ENCODE measurements at places on chromosomes 3 and 15. TPM values are rescaled to one million over a fixed set of nuclear protein-coding genes. Genes with fewer than 3 reads are reported as not detected.

DNA sequence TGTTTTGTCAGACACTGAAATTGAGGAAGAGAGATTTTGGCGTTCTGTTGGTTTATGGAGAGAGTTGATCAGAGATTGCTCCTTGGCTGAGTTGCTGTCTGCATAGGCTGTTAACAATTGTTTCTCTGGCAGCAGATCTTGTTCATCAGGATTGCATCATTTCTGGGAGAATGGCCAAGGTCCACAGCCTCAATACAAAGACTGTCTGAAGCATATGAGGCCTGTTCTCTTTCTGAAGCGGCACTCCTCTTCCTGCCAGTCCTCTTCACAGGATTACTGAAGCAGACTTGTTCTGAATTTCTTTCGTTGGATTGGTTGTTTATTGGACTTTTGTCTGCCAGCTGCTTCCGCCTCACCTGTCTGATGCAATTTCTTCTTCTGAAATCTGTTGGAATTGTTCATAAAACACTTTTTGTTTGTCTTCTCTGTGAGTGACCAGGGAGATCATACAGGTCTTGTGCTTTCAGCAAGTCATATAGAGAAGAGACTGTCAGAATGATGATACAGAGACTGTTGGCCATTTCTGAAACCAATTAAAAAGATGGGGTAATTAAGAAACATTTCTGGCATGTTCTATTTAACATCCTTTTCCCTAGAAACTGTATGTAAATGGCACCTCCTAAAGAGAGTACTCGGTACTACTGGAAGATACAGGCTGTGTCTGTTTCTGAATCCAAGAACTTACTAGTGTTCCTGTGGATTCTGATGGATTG lies 25.5 kb downstream of the SETD5 start:
- peak; percentile 90 for DNase-seq

DNA sequence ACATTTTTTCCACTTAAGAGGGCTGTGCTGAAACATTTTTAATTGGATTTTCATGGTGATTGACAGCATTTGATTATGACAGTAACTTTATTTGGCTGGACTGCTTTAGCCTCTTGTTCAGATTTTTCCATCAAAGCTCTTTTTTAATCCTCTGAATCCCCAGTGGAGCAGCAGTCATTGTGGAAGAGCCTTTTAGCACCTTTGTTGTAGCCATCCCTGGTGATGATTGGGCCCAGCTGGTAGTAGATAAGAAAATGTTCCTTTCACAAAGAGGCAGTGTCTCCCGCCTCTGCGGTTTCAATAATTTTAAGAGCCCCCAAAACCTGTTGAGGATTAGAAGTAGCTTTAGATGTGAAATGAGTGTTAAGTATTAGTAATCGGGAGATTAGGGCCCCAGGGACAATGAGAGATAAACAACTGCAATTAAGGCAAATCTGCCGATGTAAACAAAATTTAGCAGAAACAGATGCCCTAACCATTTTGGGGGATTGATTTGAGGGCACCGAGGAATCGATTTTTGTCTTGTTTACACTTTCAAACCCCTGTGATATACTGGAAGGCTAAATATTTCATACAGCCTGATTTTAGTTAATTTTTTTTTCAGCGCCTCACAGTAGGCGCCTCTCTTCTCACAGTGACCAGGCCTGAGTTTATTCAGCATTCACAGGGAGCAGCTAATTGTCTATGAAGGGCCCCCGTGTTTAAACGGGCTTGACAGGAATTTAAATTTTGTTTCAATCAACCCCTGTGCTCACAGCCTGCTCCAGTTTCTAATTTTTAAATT lies 43.2 kb upstream of the SKOR1 start:
- no peak for DNase-seq

The CD86 gene
- polyA plus RNA-seq = 1.7 TPM

The ABI3BP gene
- polyA plus RNA-seq = 16.3 TPM

DNA sequence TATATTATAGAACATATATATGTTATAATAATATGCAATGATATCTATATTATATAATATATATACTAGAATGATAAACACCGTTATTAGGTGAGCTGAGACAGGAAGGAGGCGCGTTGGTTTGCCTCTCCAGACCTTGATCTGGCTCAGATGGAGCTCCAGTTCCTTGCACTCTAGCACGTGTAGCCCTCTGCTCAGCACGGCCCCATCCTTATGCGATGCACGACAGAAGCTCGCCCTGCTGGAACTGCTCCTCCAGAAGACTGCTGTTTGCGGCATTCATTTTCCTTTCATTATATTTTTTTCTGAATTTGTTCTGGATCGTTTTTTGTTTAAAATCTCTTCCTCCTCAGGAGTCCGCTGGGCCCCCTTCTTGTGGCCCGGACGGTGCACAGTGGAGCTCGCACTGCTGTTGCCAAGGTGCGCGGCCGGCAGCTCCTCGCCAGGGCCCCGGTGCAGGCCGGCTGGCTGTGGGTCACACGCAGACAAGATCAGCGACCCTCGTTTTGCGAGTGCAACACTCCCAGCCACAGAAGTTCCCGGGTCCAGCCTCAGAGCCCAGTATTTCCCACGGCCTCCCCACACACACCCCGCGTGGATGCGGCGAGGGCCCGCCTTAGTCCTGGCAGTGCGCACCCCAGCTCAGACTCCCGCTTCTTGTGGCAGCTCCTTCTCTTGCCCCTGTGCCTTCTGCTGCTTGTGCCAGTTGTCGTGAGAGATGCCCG lies 112.2 kb downstream of the CHL1 start:
- no peak for DNase-seq

The CPLX3 gene
- polyA plus RNA-seq = not detected

The NSUN3 gene
- 14.8 TPM for polyA plus RNA-seq

- DNase-seq = no peak
Measured at GRCh38 chr3:37096975-37097374, 77.4 kb downstream of the LRRFIP2 start.

GRCh38 chr3:24951180-24951579 lies 456.5 kb upstream of the THRB start:
- DNase-seq = no peak

DNA sequence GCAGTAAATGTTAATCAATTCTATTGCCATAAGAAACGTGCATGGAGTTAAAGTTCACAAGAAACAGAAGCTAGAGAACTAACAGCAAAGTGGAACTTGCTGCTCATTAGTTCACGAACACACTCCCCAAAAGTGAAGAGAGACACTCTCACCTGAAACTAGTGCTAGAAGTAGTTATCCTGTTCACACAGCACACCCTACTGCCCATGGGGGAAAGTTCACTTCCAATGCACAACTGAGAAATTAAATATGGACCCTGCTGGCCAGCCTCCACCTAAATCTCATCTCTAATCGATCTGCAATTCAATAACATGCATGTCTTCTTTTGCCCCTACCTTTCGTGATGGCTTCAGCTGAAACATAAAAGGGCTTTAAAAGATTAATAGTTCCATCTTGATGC lies 39.4 kb upstream of the FRMD4B start:
- DNase-seq = no peak

The COL7A1 gene
- 31.0 TPM for polyA plus RNA-seq

DNA sequence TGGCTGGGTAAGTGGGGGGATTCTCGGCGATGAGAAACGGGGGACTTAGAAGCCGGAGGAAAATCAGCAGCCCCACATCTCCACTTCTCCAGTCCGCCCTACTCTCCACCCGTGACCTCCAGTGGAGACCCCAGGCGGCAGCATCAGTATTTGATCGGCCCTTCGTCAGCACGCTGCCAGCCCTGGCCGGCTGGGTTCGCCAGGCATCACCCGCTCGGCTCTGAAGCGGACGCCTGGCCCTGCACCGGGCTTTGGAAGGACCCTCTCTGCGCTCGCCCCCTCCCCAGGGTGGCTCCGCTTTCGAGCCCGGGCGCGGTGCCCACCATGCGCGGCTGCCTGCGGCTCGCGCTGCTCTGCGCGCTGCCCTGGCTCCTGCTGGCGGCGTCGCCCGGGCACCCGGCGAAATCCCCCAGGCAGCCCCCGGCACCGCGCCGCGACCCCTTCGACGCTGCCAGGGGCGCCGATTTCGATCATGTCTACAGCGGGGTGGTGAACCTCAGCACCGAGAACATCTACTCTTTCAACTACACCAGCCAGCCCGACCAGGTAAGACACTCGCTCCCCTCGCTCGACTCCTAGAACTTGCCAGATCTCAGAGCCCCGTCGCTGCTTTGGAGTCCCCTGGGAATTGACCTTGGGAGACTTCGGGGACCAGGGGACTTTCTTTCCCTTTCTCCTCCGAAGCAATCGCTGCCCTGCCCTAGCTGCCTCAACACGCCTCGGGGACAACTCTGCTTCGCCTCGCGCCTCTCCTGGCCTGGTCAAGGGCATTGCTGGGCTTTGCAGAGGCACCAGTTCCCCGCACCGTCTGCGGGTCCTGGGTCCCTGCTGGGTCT lies 561 bp downstream of the SIDT1 start:
- DNase-seq = peak; percentile 29

GRCh38 chr3:47035645-47036044 lies 56.2 kb downstream of the NBEAL2 start:
- no peak for DNase-seq

- no peak for DNase-seq
Measured at GRCh38 chr3:136745916-136746315, 6.3 kb downstream of the STAG1 start.

The FBXW12 gene
- polyA plus RNA-seq = 0.50 TPM

- DNase-seq = no peak
Measured at GRCh38 chr15:87743562-87743961, 513.0 kb downstream of the NTRK3 start.

DNA sequence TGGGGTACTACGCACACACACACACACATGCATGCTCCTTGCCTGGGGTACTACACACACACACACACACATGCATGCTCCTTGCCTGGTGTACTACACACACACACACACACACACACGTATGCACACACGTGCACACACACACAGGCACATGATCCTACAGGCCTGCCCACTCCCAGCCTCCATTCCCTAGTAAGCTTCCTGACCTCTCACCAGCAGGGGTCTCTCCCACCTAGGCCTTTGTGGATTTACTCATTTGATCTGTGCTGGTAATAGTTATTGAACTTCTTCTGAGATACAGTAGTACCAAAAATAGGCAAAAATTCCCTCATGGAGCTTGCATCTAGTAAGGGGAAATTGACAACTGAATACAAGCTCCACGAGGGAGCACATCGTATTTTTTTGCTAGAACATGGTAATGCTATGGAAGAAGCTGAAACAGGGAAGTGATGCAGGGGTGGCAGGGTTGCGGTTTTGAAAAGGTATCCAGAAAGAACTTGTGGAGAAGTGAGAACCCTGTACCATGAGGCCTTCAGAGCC lies 19.1 kb downstream of the TTC21A start:
- no peak for DNase-seq

DNA sequence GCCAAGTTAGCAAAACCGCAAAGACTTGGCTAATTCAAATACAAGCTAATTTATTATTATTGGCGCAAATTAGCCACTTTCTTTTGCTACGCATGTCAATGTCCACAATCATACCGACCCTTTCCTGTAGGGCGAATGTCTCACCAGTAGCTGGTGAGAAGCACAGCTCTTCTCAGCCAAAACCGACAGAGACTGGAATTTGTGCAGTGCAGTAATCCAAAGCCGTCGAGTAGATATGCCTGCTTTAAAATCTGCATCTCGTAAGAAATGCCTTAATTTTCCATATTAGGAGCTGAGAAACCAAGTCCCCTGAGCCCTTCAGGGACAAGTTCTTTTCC lies 614 bp upstream of the MINDY2 start:
- no peak for DNase-seq

The LRRC57 gene
- 20.8 TPM for polyA plus RNA-seq

DNA sequence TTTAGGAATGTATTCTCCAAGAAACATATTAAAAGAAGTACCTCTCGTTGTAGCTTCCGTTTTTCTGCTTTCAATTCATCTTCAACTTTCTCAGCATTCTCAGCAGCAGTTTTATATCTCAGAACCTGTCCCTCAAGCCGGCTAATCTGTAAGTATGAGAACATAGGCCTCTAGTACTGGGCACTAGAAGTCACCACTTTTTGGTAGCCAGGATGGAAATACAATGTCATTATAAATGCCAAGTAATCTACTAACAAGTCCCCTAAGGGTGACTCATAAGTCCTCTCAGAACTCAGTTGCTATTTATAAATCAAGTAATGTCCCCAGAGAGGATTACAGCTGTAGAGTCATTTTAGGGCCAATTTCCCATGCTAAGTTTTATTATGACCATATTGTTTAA lies 61.1 kb downstream of the MLH1 start:
- DNase-seq = no peak

DNA sequence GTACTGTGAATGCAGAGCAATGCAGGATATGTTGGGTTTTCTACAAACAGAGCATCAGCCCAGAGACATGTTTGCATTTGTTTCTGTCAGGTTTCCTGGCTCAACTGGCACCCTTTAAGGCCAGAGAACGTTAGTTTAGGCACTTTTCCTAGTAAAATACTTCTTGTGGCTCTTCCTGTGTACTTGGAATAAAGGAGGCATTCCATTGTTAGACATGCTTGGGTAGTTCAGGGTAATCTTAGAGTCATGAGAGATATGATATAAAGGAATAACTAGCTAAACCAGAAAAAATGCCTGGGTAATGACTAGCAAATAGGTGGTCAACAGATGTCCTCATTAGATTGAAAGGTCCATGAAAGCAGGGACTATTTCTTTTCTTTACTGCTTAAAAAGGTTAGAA lies 60.4 kb upstream of the RBM5 start:
- DNase-seq = no peak

DNA sequence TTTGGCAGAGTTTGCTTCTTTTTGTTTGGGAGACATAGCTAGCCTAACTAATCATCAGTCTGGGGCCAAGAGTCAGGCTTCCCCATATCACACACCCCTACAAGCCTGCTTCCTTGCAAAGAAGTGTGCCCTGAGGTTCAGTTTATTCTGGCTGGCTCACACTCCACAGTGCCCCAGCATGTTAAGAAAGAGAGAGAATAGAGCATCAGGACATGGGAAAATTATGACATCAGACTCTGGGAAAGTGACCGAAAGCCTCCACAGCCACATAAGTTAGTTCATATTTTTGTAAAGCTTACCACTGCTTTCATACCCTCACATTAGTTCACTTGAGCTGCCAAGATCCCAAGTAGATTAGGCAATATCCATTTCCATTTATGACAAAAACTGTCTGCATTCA lies 63.0 kb upstream of the CFAP161 start:
- no peak for DNase-seq

DNA sequence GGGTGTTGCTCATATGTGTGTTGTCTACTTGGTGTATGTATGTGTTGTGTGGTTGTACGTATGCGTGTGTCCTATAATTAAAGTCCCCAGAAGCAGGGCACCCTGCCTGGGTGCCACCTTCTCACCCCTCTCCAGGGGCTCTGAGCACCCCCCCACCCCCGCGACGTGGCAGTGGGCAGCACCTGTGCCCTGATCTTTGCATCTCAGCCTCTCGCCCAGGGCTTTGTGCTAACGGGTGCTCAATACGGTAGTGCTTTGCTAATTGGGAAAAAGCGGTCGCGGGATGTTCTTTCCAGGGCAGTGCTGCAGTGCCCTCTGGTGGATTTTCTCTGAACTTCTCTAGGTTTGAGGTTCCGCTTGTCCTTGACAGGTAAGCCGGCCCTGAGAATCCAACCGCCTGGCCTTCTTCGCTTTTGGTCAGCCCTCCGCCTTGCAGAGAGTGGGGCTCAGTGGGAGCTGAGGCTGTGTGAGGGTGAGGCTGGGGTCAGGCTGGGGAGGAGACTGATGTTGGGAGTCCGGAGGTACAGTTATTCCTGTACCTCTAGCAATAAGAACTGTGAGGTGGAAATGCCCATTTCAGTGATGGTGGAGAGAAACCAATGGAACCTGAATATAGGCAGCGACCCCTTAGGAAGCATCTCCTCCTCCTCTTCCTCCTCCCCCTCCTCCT lies 17.6 kb upstream of the EPHB3 start:
- DNase-seq = peak; percentile 83

Data from renal cortex interstitium (tissue), 15 donors.